ENCODE measurements at places on chromosomes 12 and 14. TPM values are rescaled to one million over a fixed set of nuclear protein-coding genes. Genes with fewer than 3 reads are reported as not detected.

CD163 gene
- total RNA-seq: 125 TPM

- DNase-seq: no peak
Observed at GRCh38 chr14:36367985-36368774, 47.7 kb upstream of the MBIP start.

DNA sequence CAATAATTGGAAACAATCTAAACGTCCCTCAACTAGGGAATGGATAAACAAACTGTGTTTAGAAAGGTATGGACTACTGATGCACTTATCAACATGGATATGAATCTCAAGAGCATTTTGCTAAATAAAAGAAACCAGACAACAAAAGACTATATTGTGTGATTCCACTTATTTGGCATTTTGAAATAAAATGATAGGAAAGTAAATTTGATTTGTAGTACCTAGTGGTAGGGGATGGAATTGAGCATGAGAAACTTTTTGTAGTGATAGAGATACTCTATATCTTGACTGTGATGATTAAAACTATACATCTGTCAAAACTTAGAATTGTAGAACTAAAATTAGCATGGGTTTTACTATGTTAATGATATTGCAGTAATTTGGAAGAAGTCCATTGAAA lies 87.1 kb downstream of the ARID2 start:
- DNase-seq: no peak

DNA sequence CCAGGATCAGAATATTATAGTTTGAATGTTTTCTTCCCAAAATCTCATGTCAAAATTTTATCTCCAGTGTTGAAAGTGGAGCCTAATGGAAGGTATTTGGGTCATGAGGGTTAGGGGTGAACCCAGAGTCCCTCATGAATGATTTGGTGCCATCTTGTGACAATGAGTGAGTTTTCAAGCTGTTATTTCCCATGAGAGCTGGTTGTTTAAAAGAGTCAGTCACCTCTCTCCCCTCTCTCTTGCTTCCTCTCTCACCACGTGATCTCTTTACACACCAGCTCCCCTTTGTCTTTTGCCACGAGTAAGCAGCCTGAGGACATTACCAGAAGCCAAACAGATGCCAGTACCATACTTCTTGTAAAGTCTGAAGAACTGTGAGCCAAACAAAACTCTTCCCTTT lies 561.6 kb downstream of the RERGL start:
- DNase-seq: no peak

- no peak for DNase-seq
Observed at GRCh38 chr12:45572114-45572513, 157.4 kb upstream of the ARID2 start.

DNA sequence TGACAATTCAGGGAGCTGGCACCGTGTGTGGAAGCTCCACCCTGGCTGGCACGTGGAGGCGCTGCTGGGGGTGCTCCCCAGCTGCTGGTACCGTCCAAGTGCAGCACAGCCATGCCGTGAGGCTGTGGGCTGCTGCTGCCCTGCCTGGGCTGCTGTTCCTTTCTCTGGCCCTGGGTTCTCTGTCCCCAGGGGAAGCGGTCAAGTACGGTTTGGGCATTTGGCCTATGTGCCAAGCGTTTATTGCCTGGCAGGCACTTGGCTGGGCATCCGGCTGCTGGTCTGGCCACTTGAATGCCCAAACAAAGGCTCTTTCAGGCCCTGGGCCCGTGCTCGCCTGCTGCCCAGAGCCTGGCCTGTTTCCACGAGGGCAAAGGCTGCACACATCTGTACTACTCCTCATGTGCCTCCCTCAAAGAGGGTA lies 39.6 kb downstream of the RHOF start:
- DNase-seq: peak; percentile 72

DNA sequence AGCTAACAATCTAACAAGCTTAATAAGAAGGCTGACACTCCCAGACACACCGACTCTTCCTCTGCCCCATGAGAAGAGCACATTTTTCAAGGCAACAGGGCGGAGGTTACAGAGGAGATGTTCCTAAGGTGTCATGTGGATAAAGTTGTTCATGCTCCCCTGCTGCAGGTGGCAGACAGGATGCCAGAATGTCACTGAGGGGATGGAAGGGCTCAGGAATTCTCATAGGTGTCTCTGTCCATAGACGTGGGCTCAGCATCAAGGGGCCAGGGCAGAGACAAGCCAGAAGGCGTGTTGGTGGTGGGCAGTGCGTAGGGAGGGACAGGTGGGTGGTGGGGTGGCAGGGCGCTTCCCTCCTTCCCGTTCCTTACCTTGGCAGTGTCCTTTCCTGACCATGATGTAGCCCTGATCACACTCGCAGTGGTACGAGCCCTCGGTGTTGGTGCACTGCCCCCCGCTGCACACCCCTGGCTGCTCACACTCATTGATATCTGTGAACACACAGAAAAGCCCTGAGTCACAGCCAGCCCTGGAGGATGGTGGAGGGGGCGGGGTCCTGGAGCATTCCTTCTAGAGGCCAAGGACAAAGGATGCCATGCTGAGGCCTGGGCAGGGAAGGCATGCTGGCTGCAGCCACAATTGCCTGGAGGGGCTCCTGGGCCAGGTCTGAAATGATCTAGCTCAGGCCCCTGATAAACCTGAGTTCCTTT lies 23.0 kb downstream of the ISCA2 start:
- DNase-seq: peak; percentile 79

DNA sequence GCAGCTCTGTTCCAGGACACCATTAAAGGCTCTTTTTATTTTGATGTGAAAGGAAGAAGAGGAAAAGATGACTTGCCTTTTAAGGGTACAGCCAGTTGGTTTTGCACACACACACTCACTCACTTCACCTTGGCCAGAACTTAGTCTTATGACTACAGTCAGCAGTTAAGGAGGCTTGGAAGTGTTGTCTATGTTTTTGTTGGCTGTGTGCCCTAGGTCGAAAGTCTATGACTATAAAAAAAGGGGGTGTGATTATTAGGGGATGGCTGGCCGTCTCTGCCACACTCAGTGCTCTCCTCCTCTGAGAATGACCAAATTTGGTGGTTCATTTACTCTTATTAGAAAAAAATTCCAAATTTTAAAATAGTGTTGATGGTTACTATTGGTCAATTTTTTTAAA lies 139.5 kb upstream of the OTX2 start:
- no peak for DNase-seq

GRCh38 chr14:106652494-106652893 lies 1126.1 kb downstream of the TMEM121 start:
- DNase-seq: no peak

- no peak for DNase-seq
Observed at GRCh38 chr12:124232654-124232987, 62.3 kb upstream of the RFLNA start.

- no peak for DNase-seq
Observed at GRCh38 chr14:50928002-50928635, 16.2 kb downstream of the PYGL start.

GLS2 gene
- 4.6 TPM for total RNA-seq

GRCh38 chr14:66015071-66015780 lies 470.9 kb upstream of the CCDC196 start:
- no peak for DNase-seq

DNA sequence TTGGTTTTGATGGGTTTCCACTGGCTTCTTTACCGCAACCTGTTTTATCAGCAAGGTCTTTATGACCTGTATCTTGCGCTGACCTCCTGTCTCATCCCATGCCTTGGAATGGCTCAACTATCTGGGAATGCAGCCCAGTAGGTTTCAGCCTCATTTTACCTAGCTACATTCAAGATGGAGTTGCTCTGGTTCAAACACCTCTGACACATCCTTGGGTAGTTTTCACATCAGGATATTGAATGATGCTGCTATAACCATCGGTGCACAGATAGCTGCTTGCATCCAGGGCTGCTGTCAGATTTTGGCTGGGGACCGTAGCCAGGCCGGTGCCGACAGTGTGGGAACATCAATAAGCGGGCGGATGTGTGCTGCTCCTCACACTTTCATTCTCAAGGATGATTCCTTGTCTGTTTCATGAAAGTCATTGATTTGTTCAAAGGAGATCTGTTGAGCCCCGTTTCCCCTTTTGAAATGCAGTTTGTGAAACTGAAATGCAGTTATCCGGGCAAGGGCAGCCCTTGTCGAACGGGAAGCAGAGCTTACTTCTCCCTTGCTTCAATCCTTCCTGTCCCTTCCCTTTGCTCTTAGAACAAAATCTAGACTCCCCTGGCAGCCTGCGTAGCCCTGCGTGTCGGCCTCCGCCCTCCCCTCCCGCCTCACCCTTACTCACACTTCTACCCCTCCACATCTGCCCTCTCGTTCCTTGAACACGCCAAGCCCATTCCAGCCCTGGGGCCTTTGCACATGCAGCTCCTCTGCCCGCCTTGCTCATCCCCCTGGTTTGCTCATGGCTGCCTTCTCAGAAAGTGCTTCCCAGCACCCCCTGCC lies 49.2 kb upstream of the NCOR2 start:
- no peak for DNase-seq

GRCh38 chr12:19107750-19108149 lies 21.8 kb upstream of the PLEKHA5 start:
- DNase-seq: no peak

DBX2 gene
- 0.33 TPM for total RNA-seq

C14orf39 gene
- total RNA-seq: 0.33 TPM

- no peak for DNase-seq
Observed at GRCh38 chr14:20799456-20799891, 3.2 kb downstream of the RNASE1 start.

Data from breast epithelium (tissue), 4 donors.